GM12891 (cell line): ENCODE measurements at places on chromosomes 2 and 18.
A peak's percentile ranks its signal among the peaks of the same experiment; 100 is the strongest.

GRCh38 chr18:70022636-70023035 is 75.0 kb upstream of the CD226 start:
- no peak for DNase-seq

DNA sequence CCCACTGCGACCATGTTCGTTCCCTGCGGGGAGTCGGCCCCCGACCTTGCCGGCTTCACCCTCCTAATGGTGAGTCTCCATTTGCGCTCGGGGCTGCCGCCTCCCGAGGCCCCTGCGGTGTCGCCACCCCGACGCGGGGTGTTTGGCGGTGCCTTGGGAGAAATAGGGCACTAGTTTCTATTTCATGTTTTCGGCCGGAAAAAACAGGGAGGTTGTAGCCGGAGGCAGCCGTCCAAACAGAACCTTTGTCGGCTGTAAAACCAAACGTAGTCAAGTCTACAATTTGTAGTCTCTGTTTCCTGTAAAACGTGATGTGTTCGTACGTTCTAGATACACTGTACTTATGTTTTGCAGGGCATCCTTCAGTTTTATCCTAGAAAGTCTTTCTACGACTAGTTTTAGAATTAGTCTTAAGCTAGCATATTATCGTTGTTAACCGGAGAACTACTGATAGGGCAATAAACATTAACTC is 290 bp downstream of the PSMG2 start:
- DNase-seq, result no peak

- no peak for DNase-seq
These were observed 41.4 kb downstream of the RFX8 start for GRCh38 chr2:101433465-101433864.

- DNase-seq, result no peak
These were observed 38.6 kb upstream of the ARL4C start for GRCh38 chr2:234535464-234535863.

DNA sequence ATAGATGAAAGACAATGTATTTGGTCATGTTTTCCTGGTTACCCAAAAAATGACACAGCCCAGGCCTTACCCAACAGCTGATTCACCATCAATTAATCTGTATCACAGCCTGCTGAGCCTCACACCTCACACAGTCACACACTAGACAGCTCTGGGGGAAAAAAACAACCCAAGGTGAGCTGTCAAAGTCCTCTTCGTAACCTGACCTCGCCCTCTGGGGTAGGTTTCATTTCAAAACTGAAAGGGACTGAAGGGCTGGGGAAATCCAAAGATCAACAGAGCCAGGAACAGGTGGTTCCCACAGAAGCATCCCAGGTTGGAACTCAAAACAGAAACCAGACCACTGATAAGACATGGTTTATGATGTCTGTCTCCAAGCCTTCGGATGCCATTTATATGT is 18.2 kb upstream of the PCBP1 start:
- no peak for DNase-seq

DNA sequence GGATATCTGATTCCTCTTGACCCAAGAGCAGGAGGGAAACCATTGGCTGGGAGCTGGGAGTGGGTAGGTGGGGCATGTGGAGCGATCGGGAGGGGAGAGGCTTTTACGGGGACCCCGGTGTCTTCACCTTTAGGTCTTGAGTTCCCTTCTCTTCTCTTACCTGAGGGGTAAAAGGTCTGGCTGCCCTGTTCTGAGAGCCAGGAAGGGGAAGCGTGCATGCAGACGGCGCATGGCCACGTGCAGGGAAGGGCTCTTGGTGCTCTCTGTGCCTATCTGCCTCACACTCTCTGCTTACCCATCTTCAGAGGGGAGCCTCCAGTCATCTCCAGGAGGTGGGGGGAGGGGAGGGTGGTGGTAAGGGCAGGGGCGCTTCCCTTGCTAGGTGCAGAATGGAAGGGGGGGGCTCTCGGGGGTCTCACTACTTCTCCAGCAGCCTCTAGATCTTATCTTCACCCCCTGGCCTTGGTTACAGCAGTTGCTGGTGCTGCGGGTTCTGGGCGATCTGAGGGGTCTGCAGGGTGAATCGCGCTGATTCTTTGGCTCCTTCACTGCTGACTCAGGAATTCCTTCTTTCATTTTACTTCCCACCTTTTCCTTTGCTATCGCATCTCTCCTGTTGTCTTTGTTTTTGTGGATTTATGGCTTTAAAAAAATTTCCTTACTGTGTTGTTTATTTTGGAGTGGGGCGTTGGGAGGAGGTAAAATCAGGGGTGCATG is 225.8 kb upstream of the HS6ST1 start:
- DNase-seq, result no peak

DNA sequence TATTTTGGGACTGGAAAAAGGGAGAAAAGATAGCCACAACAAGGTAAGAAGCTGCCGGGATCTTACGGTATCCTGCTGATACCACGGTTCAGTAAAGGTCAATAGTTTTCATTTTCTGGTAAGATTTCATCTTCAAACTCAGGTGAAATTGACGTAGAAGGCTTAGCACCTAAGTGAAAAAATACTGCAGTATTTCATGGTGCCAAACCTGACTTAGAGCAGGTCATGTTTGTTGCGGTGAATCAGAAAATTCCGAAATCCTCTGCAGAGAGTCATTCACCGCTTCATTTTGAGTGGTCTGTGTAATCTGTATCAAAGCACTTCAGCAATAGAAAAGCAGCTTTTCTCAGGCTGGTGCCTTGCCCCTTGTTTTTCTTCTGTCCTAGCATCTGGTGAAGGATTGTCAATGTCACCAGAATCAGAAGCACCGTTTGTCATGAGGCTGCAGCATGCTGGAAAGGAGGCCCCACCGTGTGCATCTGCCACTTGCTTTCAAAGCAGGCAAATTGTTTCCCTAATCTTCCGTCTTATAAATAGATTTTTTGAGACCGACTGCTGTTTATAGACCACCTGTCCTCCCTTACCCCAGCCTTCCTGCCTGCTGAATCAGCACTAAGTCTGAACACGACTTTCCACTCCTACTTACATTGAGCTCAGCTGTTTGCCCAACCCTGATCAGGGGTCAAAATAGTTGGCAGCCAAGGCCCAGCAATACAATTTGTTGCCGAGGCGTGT is 156.3 kb downstream of the EML6 start:
- no peak for DNase-seq

GRCh38 chr2:62313449-62314227 is 117.7 kb downstream of the B3GNT2 start:
- no peak for DNase-seq

DNA sequence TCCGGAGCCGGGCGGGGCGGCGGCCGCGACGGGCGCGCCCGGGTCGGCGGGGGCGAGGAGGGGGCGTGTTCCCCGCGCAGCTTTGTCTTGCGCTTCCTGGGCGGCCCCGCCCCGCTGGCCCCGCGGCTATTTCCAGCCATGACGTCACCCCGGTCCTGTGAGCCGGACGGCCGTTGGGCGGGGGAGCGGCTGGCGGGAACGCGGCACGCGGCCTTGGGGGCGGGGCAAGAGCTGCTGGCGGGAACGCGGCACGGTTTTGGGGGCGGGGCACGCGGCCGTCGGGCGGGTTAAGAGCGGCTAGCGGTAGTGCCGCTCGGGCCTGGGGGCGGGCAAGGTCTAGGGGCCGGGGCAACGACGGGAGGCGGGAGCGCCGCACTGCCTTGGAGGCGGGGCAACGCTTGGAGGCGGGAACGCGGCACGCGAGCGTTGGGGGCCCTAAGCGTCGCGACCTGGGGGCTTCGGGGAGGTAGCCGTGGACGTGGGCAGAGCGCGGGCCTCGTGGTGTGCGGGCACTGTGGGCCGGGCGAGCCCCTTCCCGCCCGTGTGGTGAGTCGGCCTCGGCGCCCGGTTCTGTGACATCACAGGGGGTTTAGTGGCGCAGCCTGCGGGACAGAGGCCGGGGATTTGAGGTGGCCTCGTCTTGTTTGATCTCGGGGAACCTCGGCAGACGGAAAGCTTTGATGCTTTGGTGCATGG is 704 bp downstream of the KLF11 start:
- DNase-seq, result peak; percentile 74

GRCh38 chr2:216689397-216689796 is 6.0 kb downstream of the IGFBP5 start:
- DNase-seq, result no peak

DNA sequence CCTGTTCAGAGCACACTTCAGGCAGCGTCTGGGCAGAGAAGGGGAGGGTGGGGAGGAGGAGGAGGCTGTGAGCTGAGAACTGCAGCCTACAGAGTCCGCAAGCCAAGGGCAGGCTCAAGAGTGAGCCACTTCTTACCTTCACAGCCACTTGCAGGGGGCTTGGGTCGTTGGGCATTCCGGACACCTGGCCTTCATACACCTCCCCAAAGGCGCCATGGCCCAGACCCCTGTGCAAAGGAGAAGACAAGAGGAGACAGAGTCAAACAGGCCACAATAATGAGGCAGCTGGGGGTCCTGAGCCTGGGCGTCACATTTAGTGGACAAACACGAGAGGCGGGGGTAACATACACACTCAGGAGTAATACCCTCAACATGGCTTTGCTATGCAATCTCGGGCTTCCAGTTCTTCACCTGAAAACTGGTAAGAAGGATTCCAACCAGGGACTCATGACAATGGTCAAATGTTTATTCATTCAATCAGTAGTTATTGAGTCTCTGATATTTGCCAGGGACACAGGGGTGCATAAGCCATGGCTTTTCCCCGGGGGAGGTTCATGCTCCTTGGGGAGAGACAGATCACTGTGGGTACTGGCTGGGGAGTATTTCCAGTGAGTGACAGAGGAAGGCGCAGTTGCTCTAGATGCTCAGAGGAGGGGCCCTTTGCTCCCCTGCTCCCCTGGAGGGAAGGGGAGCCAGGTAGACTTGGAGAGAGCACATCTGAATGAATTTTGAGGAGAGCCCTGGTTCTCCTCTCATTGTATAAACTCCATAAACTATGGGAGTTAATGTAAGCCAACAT is 107.4 kb downstream of the CLIP4 start:
- no peak for DNase-seq

GRCh38 chr2:191571163-191571769 is 106.7 kb upstream of the NABP1 start:
- DNase-seq, result no peak

DNA sequence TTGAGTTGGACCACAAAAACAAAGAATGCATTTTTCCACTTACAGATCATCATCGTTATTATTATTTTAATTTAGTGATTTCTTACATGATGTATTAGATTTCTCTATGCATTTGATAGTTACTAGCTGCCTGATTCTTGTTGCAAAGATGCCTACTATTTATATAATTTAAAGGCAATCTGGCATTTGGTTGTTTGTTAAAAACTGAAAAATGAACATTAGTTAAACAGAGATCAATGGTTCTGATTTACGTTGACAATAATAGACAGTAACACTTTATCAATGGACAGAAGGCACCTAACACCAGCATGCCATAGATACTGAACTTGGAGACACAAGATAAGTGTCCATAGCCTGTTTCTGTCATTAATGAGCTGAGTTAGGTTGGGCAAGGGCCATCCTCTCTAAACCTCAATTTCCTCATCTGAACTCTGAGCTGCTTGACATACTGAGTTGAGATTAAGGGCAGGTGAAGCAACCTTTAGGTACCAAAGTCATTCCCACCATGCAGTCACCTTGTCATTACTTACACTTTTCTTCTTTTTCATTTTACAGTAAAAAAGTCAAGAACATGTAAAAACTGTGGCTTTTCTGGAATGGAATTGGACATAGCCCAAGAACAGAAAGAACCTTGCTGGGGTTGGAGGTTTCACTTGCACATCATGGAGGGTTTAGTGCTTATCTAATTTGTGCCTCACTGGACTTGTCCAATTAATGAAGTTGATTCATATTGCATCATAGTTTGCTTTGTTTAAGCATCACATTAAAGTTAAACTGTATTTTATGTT is 3.1 kb downstream of the CCL20 start:
- DNase-seq, result no peak

DNA sequence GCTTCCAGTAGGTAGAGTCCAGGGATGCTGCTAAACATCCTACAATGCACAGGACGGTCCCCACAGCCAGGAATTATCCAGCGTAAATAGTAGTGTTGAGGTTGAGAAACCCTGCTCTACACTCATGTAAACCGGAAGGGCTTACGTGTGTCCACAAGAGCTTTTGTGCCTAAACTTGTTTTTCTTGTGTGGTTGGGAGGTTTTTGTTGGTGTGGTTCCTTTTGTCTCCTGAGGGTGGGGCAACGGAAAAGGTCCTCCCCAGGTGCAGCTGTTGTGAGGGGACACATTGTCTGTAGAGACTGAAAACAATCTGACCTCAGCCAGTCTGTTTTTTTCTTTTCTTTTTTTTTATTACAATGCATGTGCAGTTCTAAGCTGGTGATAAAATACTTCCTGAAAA is 72.7 kb upstream of the MGAT5 start:
- no peak for DNase-seq

- no peak for DNase-seq
These were observed 253.0 kb upstream of the FANCL start for GRCh38 chr2:58494071-58494501.

DNA sequence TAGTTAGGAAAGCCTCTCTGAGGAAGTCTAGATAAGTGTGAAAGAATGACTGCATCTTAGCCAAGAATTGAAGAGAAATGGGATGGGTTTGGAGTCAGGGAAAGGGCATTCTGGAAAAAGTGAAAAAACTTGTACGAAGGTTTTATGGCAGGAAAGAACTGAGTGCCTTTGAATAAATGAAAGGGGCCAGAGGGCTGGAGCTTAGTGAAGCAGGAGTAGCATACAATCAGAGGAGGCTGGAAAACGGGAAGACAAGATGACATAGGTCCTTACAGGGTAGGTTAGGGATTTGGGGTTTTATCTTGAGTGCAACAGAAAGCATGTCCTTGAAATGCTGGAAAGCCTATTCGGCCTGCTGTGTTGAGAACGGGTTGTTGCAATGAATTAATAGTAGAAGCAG is 152.6 kb upstream of the RND3 start:
- DNase-seq, result no peak

DNA sequence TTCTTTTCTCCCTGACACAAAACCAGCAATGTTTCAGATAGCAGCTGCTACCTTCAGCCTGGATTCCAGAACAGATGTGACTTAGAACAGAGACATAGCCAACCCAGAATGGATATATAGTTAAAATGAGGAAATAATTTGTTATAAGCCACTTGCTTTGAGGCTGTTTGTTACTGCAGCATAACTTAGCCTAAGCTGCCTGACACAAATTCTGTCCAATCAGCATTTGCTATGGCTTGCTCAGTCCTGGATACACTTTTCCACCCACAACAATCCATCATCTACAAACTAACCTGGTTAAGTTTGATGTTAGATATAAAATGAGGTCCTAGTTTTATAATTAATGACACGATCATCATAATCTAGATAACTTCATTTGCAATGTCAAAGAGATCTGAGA is 480.4 kb downstream of the NR4A2 start:
- DNase-seq, result no peak
